ENCODE measurements at places on chromosomes 5 and 9.
A peak's percentile ranks its signal among the peaks of the same experiment; 100 is the strongest.

DNA sequence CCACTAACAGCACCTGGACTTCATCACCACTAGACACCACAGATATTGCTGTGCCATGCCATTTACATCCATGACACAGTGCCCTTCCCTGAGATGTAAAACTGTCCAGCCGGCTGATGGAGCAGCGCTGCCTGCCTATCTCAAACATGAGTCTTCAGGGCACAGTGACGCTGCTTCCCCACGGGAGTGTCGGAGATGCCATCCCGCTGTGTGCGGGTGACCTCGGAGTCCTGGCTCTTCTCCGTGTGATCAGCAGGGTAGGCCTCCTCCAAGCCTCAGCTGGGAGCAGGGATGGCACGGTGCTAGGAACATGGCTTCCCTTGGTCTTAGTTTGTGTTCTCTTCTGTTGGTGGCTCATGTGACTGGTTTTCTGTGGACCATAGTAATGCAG, 130.3 kb upstream of the FAM120A start:
- DNase-seq: no peak

GRCh38 chr5:165894916-165895315, 2389.5 kb downstream of the MAT2B start:
- no peak for DNase-seq

- no peak for DNase-seq
Observed at GRCh38 chr9:121317737-121318630, 50.0 kb downstream of the GSN start.

GRCh38 chr5:139065306-139065705, 132.9 kb downstream of the SIL1 start:
- DNase-seq: no peak

DNA sequence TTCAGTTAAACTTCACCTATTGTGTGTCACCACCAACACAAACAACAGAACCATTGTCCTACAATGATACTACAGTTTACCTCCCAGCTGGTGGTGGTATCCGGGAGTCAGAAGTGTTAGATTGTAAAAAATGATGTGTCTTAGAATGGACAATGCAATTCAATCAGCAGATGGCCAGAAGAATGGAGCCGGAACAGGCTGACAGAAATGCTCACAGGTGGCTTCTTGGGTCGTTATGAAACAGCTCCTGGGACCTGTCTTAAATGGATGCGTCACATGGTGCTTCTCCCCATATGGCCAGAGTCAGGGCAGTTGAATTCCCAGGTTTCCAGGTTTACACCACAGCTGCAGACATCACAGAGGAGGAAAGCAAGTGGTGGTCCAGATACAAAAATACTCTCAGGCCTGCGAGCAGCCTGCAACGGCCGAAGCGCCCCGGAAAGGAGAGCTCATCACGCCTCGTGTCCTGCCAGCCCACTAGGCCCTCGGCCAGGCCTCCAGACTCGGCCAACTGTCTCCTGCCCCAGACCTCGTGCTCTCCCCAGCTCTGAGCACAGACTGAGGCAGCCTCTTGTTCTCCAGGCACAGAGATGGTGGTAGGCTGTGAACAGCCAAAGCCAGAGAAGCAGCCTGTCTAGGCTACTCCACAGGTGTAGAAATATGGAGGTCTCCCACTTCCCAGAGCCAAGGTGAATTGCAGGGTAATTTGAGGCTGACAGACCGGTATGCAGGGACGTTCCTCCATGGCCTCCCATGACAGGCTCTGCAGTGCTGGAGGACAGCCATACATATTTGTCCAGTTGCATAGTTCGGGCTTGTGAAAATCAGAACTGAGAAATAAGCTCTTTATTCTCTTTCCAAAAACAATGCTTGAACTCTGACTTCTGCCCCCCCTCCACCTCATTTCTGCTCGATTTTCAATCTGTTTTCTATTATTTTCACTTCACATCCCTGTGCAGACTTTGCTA, 98.5 kb upstream of the SPATA31C2 start:
- no peak for DNase-seq

GRCh38 chr9:84857211-84857610, 187.7 kb downstream of the NTRK2 start:
- no peak for DNase-seq

DNA sequence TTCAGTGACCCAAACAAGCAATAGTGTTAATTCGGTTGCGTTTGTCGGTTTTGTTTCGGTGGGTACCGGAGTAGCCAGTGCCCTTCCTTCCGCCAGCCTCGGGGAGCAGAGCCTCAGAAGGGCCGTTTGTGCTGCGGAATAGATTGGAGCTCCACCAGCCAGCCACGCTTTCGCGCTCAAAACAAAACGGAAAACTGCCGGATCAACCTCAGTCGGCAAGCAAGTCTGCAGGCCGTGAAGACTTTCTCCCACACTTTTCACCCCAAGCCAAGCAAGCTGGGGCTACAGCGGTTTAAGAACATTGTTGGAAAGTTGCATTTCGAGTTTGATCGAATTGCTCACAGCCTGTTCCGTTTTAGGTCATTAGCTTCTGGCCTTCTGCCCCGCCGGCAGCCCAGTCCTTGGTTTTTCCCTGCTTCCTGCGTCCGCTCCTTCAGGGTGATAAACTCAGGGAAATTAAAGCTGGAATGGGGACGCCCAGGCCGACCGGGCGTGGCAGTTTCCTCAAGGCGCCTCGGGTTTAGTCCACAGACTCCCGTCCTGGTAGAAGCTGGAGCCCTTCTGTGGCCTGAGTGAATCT, 803 bp upstream of the CCNO start:
- peak; percentile 81 for DNase-seq

Data from mucosa of descending colon (tissue), 3 donors.